ENCODE measurements at places on chromosomes 5 and 9. TPM values are rescaled to one million over a fixed set of nuclear protein-coding genes. Genes with fewer than 3 reads are reported as not detected.

SLC36A3 gene
- not detected for total RNA-seq

PCDHA4 gene
- 15.0 TPM for total RNA-seq

IL3 gene
- total RNA-seq, result not detected

TOMM5 gene
- total RNA-seq, result 78.2 TPM

ADAMTSL1 gene
- 27.2 TPM for total RNA-seq

GABRA6 gene
- 0.23 TPM for total RNA-seq

SMIM33 gene
- not detected for total RNA-seq
